Eye (tissue), 1 donor: ENCODE measurements at places on chromosomes 2 and 18.
A peak's percentile ranks its signal among the peaks of the same experiment; 100 is the strongest.

- DNase-seq, result no peak
Measured at GRCh38 chr2:26609839-26610277, 31.3 kb downstream of the CIB4 start.

DNA sequence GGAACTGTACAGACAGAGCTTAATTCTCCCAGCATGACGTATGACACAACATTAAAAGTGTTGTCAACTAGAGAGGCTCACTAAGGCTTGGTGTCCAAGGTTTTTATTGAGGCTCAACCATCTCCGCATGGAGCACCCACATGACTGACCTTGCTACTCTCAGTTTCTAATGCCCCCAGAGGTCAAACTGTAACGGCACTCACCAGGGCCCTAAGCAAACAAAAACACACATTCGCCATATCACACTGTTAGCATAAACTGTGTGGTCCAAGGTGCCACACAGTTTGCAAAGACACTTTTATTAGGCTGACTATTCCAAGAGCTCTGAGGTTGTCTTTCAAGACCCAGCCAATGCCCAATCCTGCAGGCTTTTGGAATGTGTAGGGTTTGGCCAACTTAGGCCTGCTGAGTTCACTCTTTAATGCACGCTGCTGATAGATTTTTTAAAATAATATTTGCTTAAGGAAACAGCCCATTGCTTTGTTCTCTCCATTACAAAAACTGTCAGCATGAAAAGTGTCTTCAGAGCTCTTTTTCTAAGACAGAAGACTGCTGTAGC is 114.9 kb downstream of the DSC3 start:
- no peak for DNase-seq

DNA sequence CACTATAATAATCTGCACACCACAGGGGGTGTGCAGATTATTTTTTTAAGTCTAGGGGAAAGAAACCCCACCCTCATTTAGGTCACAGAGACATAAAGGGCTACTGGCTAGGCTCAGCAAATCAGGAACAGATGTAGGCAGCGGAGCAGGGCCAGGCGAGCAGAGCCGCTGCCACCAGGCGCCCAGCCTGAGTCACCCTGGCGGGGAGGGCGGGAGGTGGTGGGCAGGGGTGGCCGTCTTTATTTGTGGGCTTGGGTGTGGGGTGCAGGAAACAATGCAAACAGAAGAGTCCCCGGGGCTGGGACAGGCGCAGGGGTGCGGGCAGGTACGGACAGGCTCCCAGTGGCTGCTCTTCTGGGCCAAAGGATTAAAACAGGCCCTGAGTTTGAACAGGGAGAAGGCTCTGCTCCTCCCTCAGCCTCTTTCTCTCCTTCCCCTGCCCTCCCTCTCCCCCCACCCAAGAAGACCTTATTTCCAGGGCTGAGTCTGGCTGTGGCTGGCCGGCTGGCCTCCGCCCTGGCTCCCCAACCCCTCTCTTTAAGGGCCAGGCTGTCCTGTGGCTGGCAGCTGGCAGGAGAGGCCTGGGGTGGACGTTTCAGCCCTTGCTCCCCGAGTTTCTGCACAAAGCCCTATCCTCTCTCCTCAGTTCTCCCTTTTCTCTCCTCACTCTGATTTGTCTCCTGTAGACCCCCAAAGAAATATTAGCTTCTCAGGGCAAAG is 142.9 kb upstream of the SMAD2 start:
- peak; percentile 27 for DNase-seq

DNA sequence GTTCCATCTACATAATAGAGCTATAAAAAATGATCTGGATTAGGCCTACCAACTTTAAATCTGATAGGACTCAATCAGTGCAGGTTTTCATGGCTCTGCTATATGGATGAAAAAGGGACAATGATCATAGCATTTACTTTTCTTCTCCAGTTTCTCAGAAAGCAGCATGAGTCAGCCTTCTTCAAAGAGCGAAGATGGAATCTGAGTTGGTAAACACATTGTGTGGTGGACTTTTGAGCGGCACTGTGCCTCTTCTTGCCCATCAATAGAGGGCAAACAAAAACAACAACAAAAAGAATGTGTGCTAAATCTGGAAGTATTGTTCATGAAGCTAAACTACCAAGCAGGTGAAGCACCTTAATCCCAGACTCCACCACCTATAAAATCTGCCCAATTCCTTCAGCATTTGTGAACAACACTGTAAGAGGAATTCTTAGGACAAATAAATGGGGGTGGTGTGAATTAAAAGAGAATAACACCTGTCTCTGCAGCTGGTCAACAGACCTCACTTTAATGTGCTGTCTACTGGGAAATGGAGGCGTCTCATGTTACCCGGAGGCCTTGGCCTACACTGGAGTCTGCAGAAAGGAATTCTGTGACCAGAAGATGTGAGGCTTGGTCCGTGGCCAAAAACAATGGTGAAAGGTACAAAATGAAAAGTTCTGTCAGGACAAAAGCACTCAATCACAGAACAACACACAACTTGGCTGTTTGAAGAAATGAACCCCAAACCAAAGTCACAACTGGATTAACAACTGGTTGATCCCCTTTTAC is 609.0 kb downstream of the IRS1 start:
- no peak for DNase-seq

DNA sequence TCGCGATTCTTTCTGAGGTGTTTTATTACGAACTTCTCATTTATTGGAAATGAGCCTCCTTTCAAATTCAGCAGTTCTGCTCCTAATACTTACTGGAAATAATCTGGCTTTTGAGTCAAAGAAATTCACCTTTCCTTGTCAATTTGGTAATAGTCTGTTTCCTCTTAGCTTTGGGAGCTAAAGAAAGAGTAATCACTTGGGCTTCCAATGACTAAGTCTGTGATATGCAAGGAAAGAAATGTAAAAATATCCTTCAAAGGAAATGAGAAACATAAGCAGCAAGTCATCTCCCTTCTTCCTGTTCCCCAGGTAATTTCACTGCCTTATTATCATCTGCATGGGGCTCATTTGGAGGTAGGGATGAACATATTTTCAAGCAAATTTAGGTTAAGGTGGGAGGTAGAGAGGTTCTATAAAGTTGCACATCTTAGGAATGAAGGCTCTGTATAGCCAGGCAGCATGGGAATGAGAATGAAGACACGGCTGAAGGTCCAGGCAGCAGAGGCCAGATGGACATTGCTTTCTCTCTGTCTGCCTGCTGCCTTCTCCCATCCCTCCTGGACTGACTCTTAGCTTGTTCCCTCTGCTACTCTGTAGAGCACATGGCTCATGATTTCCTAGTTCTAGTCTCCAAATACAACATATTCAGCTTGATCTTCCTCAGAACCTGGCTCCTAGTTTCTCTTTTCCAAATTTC is 1.0 kb downstream of the SPP2 start:
- DNase-seq, result no peak

- DNase-seq, result peak; percentile 21
Measured at GRCh38 chr2:29628108-29628745, 293.2 kb downstream of the ALK start.

DNA sequence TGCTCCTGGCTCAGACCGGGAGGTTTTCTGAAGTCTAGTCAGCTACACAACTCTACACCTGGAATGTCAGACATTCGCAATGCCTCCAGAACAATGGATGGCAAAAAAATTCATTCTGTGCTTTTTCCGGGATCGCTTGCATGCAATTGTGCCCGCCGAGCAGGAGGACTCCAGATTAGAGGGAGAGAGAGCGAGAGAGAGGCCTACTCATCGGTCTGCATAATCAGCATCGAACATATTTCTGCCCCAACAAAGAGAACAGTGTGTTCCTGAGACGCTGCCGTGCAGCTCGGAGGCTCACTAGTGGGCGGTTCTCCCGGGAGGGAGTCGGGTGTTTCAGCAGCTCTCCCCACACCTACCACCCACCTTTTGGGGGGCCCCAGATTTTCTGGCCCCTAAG is 117.1 kb downstream of the KLHL29 start:
- peak; percentile 75 for DNase-seq

DNA sequence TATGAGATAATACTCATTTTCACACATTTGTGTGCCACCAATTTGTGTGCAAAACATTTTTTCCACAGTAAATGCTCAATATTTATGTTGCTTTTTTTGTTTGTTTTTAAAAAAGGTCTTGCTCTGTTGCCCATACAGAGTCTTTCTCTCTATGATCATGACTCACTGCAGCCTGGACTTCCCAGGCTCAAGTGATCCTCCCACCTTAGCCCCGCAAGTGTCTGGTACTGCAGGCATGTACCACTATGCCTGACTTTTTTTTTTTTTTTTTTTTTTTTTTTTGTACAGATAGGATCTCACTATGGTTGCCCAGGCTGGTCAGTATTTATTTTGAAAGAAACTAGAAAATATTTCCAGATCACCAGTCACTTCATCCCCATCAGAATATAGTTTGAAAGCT is 297.8 kb upstream of the GYPC start:
- no peak for DNase-seq

DNA sequence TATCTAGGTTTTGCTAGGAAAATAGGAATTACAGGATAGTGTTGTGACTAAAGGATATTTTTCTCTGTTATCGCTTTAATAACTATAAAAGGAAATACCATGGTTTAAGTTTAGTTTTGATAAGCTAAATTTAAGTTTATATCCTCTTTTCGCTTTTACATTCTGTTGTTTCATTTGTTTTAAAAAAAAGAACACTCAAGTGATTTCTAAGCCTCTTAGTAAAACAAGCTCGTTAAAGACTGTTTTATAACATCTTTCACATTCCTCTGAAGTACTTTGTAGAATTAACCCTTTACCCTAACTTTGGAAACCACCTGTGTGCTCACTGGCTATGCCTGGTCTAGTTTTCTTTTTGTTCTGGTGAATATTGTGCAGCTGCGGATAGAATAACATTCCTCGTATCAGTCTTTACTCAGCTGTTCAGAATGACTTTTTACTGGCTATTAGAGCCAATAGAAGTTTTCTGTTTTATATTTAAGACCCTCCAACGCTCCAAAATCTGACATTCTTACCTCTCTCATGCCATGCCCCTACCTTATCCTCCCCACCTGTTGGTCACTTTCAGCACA is 183.1 kb downstream of the PTPRM start:
- no peak for DNase-seq

- DNase-seq, result no peak
Measured at GRCh38 chr2:231877533-231878456, 48.4 kb downstream of the NPPC start.

DNA sequence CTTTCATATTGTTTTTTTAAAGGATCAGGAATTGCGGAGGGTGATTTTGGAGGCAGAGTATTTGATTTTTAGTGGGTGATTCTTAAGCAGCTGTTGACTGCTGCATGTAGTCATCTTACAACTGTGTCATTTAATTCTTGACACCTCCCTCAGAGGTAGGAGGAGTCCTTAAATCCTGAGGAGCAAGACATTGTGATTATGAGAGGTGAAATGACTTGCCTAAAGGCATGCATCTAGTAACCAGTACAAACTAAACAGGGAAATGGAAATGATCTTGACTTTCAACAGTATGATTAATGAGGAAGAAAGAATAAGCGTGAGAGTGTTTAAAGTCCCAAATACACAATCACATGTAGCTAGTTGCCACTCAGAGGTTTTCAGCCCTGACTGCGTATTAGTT is 440.7 kb downstream of the THSD7B start:
- DNase-seq, result no peak

DNA sequence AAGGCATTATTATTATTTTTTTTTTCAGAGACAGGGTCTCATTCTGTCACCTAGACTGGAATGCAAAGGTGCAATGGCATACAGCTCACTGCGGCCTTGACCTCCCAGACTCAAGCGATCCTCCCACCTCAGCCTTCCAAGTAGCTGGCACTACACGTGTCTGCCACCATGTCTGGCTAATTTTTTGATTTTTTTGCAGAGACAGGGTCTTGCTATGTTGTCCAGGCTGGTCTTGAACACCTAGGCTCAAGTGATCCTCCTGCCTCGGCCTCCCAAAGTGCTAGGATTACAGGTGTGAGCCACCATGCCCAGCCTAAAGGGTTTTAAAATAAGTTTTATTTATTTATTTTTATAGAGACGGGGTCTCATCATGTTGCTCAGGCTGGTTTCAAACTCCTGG is 45.3 kb upstream of the AP1S3 start:
- DNase-seq, result no peak

GRCh38 chr2:19614066-19614465 is 255.6 kb upstream of the OSR1 start:
- no peak for DNase-seq
